ENCODE measurements at places on chromosomes 4 and X.

DNA sequence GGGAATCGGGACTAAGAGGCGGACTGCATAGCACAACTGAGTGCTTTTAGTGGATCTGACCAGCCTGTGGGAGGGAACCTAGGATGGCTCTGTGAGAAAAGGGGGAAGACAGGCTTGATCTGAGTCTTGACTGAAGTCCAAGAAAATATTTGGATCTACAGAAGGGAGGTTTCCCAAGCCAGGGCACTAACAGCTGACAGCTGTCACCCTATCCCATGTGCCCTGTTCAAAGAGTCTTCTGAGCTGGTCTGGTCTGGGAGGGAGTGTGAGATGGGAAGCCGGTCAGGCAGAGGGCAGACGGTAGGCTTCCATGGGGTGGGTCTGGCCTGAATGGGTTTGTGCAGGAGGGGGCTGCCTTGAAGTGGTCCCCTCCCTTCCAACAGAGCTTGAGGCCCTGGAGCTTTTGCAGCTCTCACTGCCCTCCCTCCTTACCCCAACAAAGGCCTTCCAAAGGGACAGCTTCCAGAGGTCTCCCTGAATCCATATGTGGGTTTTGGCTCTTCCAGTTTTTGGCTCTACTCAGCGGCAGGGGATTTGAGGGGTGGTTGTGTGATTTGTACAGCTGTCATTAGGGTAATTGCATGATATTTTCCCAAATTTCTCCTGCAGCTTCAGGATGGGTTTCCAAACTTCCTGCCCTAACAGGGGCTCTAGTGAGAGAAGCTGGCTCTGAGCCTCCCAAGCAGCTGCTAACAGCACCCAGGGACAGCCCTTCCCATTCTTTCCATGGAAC lies 643.7 kb downstream of the BCOR start:
- DNase-seq: no peak

GRCh38 chr4:72969976-72970375 lies 99.5 kb downstream of the COX18 start:
- DNase-seq: no peak

DNA sequence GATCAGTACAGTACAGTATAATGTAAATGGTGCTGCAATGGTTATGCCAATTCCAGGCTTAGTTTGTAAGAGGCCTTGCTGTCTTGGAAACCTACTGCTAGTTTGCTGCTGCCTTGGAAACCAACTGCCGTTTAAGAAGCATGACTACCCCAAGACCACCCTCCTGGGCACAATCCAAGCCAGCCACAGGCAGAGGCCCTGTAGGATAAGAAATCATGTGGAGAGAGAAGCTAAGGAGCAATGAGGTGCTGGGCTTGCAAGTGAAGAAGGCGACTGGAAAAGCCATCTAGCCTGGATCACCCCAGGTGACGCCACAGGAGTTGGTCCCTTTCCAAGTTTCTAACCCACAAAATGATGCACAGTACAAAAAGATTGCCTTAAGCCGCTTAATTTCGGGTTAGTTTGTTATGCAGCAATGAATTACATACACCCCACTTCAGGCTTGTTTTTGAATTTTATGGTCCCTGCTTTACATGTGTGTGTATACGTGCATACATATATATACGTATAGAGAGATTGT lies 16.9 kb downstream of the ZFP42 start:
- DNase-seq: no peak

DNA sequence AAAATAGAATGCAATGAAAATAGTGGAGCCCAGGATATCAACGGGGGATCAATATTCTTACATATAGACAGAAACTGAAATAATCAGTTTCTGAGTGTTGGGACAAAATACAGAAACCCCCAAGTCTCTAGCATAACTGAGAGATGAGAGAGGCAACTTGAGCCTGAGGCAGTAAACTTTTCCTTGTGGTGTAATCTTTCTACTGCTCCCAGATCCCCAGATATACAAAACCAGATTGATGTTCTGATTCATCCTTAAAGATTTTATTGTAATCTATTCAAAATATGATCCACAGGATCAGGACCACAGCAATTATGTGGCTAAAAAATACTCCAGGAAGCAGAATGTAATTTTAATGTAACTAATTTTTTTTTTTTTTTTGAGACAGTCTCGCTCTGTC lies 2282.6 kb downstream of the ARAP2 start:
- DNase-seq: no peak

DNA sequence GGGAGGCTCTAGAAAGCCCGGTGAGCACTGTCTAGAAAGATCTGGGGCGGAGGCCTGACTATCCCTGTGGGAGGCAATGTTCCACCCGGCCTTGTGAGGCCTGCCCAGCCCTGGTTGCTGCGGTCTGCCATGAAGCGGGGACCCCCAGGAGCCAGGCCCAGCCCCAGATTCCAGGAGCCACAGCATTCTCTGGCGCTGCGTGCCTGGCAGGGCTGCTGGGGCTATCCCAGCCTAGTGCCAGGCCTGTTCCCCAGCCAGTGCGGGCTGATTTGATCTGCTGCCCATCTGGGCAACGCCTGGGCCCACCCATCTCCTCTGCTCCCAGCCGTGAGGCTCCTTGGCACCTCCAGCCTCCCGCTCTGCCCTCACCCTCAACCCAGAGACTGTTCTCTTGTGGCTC lies 19.6 kb downstream of the ATP2B3 start:
- no peak for DNase-seq

GRCh38 chr4:147456706-147457105 lies 24.2 kb upstream of the EDNRA start:
- no peak for DNase-seq

GRCh38 chrX:14997271-14997670 lies 124.0 kb downstream of the MOSPD2 start:
- DNase-seq: no peak
